ENCODE measurements at places on chromosomes 7 and 10.

DNA sequence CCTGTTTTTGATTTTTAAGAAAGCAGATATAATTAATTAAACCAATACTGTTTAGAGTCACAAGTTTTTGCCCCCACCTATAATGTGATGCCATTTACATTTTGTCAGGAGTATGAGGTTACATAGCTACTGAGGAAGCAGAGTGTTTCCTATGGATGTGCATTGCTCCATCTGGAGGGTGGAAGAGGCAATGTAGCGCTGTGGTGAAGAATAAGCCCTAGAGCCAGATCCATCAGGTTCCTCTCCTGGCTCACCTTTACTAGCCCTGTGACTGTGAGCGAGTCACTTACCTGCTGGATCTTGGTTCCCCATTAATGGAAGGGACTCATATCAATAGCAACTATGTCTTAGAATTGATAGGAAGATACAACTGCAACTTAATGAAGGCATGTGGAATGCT is 216.0 kb downstream of the GPAM start:
- DNase-seq = no peak

GRCh38 chr10:77970869-77971803 is 44.6 kb upstream of the DLG5 start:
- no peak for DNase-seq

DNA sequence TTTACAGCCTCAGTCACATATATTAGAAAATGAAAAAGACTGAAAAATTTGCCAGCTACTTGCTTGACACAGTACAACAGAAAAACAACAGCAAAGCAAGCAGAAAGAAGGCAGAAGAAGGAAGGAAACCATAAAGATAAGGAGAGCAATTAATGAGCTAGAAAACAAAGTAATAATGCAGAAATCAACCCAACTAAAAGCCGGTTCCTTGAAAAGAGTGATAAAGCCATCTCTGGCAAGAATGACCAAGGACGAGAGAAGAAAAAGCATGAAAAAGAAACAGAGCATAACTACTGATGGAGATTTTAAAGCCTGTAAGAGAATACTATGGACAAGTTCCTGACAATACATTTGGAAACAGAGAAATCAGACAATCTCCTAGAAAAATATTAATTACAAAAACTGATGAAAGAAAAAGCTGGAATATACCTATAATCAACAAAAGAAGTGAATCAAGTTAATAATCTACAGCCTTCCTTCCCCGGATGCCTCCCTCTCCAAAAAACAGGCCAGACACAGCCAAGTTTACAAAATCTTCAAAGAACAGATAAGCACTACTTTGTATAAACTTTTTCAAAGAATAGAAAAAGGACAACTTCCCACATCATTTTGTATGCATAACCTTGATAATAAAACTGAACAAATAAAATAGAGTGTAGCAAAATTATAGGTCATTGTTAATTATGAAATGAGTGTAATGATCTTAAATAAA is 204.0 kb downstream of the BAMBI start:
- DNase-seq = no peak

DNA sequence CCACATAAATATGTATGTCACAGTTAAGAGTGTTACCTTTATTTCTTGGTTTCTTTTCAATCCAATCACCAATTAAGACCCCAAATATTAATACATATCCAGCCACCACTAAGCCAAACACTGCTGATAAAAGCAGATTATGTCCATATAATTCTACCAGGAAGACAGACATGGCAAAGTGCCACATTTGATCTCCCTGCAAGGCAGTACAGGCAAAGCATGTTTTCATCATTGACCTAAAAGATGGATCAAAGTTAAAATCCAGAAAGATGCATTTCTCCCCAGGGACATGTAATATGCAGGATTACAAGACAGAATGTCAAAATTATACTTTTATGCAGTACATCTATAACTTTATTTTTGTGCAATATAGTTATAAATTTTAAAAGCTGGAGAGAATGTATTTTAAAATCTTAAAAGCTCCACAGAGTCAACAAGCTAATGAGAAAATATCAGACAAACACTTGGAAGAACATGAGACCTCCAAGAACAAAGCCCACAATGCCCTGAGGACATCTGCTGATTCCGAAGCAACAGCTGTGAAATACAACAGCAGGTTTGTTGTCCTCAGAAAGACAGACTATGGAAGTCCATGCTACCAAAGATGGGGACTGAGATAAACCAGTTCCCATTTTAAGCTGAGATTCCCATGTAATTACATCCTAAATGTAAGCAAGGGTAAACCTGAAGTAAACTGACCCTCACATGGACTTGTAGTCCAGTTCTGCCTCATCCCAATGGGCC is 54.5 kb upstream of the TOMM7 start:
- no peak for DNase-seq

DNA sequence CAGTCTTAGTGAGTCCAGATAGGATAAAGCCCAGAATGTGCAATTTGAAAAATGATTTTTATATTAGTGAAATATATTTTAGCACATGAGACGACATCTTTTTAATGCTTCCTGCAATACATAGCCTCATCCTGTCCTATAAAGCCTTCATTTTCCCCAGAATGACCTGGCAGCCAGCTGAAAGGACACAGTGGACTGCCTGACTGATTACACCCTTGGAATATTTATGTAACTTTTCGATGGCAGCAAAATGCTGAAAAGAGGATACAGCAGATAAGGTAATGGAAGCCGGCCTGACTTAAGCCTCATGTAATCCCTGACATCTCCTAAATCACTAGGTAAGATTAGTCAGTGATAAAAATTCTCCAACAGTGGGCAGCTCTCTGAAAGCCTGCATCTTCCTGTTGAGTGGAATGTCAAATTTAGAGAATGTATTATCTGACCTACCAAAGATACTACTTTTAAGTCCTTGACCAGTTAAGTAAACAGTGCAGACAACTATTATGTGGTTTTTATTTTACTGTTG is 210.7 kb upstream of the STEAP1 start:
- DNase-seq = no peak
